ENCODE measurements at places on chromosomes 1 and 21.

GRCh38 chr21:17045214-17045853 lies 467.5 kb upstream of the CXADR start:
- no peak for DNase-seq

DNA sequence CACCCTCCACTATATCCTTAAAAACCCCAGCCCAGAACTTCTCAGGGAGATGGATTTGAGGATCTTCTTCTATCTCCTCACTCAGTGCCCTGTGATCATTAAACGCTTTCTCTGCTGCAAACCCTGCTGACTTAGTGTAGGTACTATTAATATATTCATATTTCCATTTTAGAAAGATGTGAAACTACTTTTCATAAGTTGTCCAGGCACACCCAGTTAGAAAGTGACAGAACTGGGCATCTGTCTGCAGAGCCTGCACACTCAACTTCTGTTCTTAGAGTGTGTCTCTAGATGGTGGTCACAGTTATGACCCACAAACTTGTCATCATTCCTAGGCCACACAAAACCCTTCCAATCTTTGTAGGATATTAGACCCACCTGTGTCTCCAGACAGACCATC lies 55.0 kb downstream of the FCRL5 start:
- DNase-seq: no peak

GRCh38 chr21:44043613-44044012 lies 31.5 kb downstream of the TRAPPC10 start:
- no peak for DNase-seq

DNA sequence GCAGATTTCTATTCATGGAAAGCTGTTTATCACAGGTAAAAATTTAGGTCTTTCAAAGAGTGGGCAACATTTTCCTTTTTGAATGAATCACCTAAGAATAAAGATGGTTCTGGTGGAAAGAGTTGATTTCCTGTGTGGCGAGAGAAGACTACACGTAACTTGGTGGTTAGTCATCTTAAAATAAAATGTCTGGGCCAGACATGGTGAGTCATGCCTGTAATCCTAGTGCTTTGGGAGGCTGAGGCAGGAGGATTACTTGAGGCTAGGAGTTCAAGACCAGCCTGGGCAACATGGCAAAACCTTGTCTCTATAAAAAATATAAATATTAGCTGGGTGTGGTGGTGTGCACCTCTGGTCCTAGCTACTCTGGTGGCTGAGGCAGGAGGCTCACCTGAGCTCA lies 65.7 kb downstream of the DISP1 start:
- DNase-seq: peak; percentile 42

- DNase-seq: no peak
Measured at GRCh38 chr1:204466416-204467405, 27.9 kb downstream of the PIK3C2B start.

GRCh38 chr1:28148880-28149195 lies 27.7 kb downstream of the PTAFR start:
- no peak for DNase-seq

DNA sequence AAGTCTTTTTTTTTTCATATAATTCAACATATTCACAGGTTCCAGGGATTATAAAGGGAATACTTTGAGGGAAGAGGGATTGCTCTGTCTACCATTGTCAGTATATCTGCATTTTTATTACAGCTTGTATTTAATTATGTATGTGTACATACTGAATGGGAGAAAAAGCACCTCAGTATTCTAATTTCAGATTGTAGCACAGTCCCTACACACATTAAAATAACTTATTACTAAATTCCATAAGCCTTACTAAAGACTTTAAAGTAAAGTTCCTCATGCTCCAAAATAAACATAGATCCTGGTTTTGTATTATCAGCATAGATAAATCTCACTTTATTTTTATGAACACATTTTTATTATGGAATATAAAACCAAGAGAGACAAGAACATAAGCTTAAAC lies 134.2 kb downstream of the NCAM2 start:
- no peak for DNase-seq

DNA sequence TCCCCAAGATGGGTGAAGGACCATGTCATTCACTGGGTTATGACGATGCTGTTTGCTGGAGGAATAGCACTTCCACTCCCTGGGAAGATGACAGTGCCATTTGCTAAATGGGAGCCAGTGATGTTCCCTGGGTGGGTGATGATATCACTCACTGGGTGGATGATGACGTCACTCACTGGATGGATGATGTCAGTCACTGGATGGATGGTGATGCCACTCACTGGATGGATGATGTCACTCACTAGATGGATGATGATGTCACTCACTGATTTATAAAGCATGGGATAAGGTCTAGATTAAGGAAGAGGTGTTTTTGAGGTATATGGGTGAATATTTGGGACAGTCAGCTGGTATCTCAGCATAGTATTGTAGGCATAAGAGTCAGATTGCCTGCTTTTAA lies 457.2 kb downstream of the AJAP1 start:
- DNase-seq: no peak

- DNase-seq: no peak
Measured at GRCh38 chr1:143661418-143662101, 310.2 kb downstream of the FAM72C start.

DNA sequence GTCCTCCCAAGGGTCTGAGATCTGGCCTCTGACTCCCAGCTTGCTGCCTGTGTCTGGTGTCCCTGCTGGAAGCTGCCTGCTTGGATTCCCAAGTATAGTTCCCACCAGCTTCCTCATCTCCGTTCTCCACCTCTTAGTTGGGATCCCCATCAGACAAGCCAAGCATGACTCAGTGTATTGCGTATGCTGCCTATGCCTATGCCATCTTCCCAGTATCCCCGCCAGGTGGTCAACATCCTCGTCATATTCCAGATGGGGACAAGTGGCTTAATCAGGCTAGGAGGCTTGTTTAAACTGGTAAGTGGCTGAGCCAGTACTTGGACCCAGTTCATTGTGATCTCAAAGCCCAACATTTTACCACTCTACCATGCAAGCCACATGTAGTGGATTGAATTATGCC lies 204.4 kb downstream of the GRIK3 start:
- no peak for DNase-seq

DNA sequence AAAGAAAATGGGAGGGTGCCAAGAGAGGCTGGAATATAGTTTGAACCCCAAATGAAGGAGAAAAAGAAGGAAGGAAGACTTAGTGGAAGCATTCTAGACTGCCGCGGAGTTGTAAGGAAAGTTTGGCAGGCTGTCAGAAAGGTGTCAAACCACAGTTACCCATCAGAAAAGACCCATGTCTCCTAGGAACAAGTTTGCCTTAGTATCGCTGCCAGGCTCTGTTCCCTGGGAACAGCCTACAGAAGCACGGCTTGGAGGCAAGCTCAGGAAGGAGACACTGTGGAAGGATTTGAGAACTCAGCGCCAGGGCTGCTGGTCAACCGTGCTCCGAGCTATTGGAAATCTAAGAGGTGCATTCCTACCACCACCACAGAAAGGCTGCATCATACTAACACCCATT lies 197.4 kb downstream of the RRAGC start:
- DNase-seq: no peak
